ENCODE measurements at places on chromosomes 13 and 19.
A peak's percentile ranks its signal among the peaks of the same experiment; 100 is the strongest.

DNA sequence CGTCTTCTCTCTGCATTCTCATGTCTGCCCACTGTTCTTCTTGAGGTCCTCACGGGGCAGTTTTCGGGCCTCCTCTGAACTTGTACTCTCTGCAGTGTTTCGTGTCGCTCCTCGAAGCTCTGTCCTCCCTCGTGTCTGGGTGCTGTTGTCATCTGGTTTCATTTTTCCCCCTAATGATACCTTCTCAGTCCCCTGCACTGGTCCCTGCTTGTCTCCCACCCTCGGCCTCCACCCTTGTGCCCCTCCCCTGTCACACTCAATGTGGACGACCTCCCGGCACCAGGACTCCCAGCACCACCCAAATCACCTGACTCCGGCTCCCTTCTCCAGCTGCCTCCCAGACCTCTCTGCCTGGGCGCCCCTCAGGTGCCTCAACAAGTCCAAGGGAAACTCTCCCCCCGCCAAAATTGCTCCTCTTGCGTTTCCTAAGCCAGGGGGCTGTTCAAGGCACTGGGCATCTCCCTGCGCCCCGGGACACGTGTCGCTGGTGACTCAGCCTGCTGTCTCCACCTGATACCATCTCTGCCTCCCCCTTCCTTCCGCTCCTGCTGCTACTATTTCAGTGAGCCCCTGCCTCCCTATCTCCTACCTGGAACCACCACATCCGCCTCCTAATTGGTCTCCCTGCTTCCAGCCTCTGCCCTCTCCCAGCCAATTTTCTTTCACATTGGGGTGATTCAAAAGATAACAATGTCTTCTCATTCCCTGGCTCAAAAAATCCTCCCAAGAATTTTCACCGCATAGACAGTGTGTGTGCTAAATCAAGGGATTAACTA is 49.5 kb downstream of the RFX2 start:
- H3K27ac ChIP-seq = peak overlapping the region; percentile 91
- H3K27me3 ChIP-seq = peaks cover 42% of the 10 kb centered on the region
- peak; percentile 32 for DNase-seq
- H3K4me1 ChIP-seq = peaks cover 3% of the 10 kb centered on the region
- peaks cover 32% of the 10 kb centered on the region for H3K36me3 ChIP-seq

- H3K27me3 ChIP-seq = no peaks in the 10 kb centered on the region
- H3K4me1 ChIP-seq = peaks cover 6% of the 10 kb centered on the region
- H3K27ac ChIP-seq = no peak overlapping the region
- H3K4me3 ChIP-seq = no peak overlapping the region
- no peak for DNase-seq
Observed at GRCh38 chr19:52956917-52957316, 5.8 kb downstream of the ZNF816 start.

DNA sequence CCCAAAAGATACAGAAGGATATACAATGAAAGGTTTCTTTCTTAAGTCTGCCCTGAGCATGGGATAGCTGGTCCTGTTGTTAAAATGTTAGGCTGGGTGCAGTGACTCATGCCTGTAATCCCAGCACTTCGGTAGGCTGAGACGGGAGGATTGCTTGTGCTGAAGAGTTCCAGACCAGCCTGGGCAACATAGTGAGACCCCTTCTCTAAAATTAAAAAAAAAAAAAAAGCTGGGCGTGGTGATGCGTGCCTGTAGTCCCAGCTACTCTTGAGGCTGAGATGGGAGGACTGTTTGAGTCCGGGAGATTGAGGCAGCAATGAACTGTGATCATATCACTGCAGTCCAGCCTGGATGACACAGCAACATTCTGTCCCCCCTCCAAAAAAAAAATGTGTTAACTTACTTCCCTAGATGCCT is 52.5 kb upstream of the SHKBP1 start:
- no peak overlapping the region for H3K27ac ChIP-seq
- no peak overlapping the region for H3K4me3 ChIP-seq
- DNase-seq = no peak

DNA sequence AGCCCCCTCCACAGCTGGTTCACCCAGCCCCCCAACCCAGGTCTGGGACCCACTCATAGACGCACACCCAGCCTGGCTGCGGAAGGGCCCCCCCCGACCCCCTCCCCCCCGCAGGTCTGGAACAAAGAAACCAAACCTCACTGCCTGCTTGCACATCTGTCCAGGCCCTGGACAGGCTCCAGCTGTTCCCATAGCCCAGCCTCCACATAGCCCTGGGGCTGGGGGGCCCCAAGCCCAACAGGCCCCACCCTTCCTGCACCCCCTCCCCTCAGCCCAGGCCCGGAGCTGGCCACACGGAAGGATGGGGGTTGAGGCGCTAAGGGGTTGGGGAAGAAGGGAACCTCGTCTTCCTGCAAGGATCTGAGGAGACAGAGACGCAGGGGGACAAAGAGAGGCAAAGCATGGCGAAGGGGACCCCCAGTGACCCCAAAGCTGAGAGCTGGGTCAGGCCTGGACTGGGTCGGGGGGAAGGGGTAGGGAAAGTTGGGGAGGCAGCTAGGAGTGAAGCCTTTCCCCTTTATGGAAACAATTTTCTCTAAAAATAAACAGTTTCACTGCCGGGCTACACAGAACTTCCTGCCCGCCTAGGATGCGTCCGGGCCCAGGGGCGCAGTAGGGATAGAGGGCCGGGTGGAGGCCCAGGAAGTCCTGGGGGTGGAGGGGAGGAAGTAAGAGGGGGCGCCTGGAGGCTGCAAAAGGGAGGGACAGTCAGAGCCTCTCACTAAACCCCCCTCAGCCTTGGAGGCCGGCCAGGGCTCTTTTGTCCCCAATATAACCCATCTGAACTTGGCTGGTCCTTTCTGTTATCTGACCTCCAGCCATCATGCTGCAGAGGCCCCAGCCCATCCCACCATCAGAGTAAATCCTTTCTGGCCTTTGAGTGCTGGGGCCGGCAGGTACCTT is 2.4 kb downstream of the KANK2 start:
- peaks cover 6% of the 10 kb centered on the region for H3K27me3 ChIP-seq
- no peak overlapping the region for H3K4me3 ChIP-seq
- H3K36me3 ChIP-seq = no peaks in the 10 kb centered on the region
- no peak for DNase-seq
- H3K27ac ChIP-seq = peak overlapping the region; percentile 36

GRCh38 chr19:33394006-33394722 is 20.7 kb downstream of the CEBPG start:
- no peak overlapping the region for H3K27ac ChIP-seq
- H3K4me3 ChIP-seq = no peak overlapping the region
- peaks cover 10% of the 10 kb centered on the region for H3K4me1 ChIP-seq
- H3K27me3 ChIP-seq = no peaks in the 10 kb centered on the region

DNA sequence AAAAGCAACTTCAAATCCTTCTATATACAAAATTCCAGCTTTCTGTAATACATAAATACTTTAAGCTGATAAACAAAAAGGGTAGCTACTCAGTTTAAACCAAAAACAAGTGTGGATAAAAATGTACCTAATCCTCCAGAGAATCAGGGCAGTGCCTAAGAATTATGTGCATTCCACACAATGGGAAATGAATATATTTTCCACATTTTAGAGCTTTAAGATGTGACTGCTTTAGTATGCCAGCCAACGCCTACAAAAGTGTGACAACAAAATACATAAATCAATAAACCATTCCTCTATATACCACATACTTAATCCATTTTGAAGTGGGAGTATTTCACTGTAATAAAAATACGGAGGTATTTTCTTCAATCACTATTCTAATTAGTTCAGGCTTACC is 275.3 kb downstream of the DCT start:
- no peaks in the 10 kb centered on the region for H3K4me1 ChIP-seq
- no peak overlapping the region for H3K4me3 ChIP-seq
- no peaks in the 10 kb centered on the region for H3K36me3 ChIP-seq
- H3K27ac ChIP-seq = no peak overlapping the region
- DNase-seq = no peak
- H3K27me3 ChIP-seq = no peaks in the 10 kb centered on the region

DNA sequence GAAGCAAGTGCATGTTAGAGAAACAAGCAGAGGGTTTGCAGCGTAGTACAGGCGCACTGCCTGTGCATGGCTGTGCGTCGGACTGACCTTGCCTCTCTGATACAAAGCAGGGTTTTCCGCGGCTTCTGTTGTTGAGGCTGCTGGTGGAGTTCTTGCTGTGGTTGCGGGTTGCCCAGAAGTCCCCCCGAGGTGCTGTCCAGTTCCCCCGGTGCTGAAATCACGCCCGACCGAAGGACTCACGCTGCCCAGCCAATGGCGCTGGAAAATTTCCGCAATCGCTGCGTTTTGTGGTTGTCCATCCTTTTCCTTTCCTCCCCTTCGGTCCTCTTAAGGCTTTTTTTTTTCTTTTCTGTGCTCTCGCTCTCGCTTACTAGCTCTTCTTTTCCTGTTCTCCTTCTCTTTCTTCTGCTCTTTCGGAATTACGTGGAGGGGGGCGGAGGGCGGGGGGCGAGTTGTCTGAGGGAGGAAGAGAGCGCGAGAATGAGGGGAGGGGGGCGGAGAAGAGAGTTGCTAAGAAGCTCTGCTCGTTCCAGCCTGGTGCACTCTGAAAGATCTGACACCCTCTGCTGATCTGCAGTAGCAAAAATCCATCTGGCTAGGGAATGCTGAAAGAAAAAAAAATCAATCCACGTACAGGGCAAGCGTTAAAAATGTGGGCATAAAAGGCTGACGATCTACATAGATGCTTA is at the start of gene SLITRK1:
Gene SLITRK1 (minus strand): TSS at position 558 of the 689 bp plus-strand sequence. CDS start 967 bp downstream, outside the sequence.
- H3K27ac ChIP-seq = no peak within 1 kb of the TSS
- no peaks in the 10 kb centered on the region for H3K36me3 ChIP-seq
- DNase-seq = peak; percentile 3
- peaks cover 59% of the 10 kb centered on the region for H3K27me3 ChIP-seq
- peaks cover 15% of the 10 kb centered on the region for H3K4me1 ChIP-seq
- H3K4me3 ChIP-seq = peak within 1 kb of the TSS; percentile 27

- H3K27me3 ChIP-seq = no peaks in the 10 kb centered on the region
- DNase-seq = no peak
- H3K27ac ChIP-seq = no peak overlapping the region
Observed at GRCh38 chr19:11931051-11931450, 6.1 kb downstream of the ZNF700 start.

DNA sequence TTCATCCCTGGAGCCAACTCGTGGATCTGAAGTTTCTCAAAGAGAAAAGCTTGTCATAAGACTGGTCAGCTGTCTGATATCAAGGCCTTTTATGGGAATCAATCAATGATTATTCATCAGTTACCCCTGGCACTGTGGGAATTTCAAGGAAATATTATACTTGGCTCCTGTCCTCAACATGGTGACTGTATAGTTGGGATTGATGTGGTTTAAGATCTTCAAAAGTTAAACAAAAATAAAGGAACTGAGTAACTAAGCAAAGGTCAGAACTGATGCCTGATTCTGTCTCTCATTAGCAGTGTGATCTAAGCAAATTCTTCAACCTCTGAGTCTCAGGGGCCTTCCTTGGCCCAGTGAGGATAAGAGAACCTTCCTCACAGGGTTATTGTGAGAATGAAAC is 22.2 kb upstream of the SERPINE3 start:
- no peaks in the 10 kb centered on the region for H3K4me1 ChIP-seq
- no peak overlapping the region for H3K4me3 ChIP-seq
- peaks cover 10% of the 10 kb centered on the region for H3K27me3 ChIP-seq
- H3K27ac ChIP-seq = no peak overlapping the region
- DNase-seq = no peak

DNA sequence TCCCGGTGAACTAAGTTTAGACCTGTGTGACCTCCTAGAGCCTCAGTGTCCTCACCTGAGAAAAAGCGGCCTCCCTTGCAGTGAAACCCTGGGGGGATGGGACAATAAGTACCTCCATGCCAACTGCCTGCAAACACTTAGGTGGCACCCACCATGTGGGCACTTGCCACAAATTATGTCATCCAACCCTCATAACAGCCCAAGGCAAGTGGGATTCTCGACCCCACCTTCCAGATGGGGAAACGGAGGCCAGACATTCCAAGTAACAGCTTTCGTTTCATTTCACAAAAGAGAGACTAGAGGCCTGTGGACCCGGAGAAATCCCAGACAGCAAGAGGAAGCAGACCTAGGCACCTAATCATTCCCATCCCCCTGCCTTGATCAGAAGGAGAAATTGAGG is 6.9 kb downstream of the REX1BD start:
- H3K27ac ChIP-seq = no peak overlapping the region
- peaks cover 18% of the 10 kb centered on the region for H3K36me3 ChIP-seq
- peaks cover 19% of the 10 kb centered on the region for H3K4me1 ChIP-seq
- H3K27me3 ChIP-seq = peaks cover 23% of the 10 kb centered on the region
- DNase-seq = no peak

DNA sequence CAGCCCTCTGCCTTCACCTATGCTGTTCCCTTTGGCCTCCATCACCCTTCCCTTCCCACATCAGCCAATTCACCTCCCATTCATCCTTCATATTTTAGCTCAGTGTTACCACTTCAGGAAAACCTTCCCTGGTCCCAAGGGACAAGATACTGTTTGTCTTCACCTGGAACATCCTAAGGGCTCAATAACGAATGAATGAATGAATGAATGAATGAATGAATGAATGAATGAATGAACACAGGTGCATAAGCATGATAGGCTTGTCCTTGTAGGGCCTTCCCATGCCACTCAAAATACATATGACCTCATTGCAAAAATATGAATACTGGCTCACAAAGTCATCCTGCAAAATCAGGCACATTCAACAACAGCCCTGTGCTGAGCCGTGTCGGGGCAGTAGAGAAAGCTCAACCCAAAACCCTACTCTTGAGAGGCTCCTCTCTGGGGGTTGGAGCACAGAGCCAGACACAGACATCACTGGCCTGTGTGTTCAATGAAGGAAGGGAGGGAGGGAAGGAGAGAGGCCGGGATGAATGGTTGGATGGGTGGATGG is 33.7 kb upstream of the TPM4 start:
- peaks cover 5% of the 10 kb centered on the region for H3K4me1 ChIP-seq
- no peak overlapping the region for H3K4me3 ChIP-seq
- no peaks in the 10 kb centered on the region for H3K36me3 ChIP-seq
- no peak overlapping the region for H3K27ac ChIP-seq
- H3K27me3 ChIP-seq = peaks cover 7% of the 10 kb centered on the region

GRCh38 chr19:17156296-17156946 is 58.7 kb upstream of the USE1 start:
- H3K27ac ChIP-seq = no peak overlapping the region
- no peak overlapping the region for H3K4me3 ChIP-seq
- no peak for DNase-seq
- H3K4me1 ChIP-seq = peaks cover 10% of the 10 kb centered on the region
- H3K27me3 ChIP-seq = no peaks in the 10 kb centered on the region
- H3K36me3 ChIP-seq = peaks cover 94% of the 10 kb centered on the region

GRCh38 chr13:112716461-112716820 is 26.6 kb downstream of the ATP11A start:
- H3K4me1 ChIP-seq = peaks cover 19% of the 10 kb centered on the region
- H3K27ac ChIP-seq = no peak overlapping the region
- H3K4me3 ChIP-seq = no peak overlapping the region
- H3K36me3 ChIP-seq = peaks cover 5% of the 10 kb centered on the region
- H3K27me3 ChIP-seq = no peaks in the 10 kb centered on the region

- H3K27me3 ChIP-seq = no peaks in the 10 kb centered on the region
- peaks cover 9% of the 10 kb centered on the region for H3K36me3 ChIP-seq
- H3K4me3 ChIP-seq = no peak overlapping the region
- DNase-seq = peak; percentile 50
- no peak overlapping the region for H3K27ac ChIP-seq
- peaks cover 6% of the 10 kb centered on the region for H3K4me1 ChIP-seq
Observed at GRCh38 chr19:5048091-5048726, 79.3 kb downstream of the KDM4B start.

Measured in effector memory CD8-positive, alpha-beta T cell (primary cell).